ENCODE measurements at places on chromosomes 12 and 14.
A peak's percentile ranks its signal among the peaks of the same experiment; 100 is the strongest.

DNA sequence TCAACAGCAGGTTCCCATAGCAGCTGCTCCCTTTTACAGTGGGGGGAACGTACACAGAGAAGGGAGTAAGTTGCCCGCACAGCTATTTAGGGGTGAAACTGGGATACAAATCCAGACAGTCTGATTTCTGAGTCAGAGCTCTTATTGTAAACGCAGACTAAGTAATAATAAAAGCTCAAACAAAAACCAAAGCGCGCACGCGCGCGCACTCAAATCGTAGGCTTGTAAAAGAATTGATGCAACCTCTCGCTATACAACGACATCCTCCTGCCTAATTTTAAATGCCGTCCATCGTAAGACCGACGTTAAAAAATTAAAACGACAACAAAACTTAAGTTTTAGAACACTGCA, 747 bp upstream of the DACT1 start:
- DNase-seq: peak; percentile 41

GRCh38 chr12:131894981-131895639, 688 bp downstream of the ULK1 start:
- no peak for DNase-seq

DNA sequence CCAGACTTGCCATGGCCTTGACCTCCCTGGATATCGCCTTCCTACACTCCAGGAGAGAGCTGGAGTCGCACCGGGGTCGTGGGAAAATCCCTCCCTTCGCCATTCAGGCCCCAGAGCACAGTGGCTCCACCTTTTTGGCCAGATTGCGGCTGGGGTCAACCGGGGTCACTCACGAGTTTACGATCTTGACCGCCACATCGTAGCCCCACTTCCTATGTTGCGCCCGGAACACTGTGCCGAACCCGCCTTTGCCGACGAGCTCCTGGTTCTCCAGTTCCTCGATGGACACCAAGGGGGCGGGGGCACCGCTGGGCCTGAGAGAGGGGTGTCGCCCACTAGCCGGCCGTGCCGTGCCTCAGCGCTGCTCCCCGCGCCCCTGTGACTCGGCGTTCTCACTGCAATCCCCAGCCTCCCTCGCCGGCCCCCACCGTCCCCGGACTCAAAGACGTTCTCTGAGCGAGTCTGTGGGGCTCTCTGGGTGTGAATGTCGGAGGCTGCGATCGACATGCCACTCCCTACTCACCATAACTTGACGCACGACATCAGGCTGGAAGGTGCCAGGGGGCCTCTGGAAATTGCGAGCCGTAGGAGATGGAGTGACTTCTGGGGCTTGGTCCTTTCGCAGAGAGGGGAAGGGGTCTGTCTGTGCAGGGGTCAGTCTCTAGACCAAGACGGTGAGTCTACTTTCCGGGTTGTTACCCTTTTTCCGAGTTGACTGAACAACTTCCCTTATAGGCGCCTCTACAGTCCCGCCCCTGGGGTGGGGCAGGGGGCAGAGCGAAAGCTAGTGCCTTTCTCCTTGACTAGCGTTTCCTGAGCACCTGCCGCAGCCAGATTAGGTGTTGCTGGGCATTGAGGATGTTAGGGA, at the start of gene RIPK3:
TSS of gene RIPK3 (minus strand) at position 708 of the 868 bp plus-strand sequence. CDS start at position 543, 165 bp downstream.
- DNase-seq: no peak

DNA sequence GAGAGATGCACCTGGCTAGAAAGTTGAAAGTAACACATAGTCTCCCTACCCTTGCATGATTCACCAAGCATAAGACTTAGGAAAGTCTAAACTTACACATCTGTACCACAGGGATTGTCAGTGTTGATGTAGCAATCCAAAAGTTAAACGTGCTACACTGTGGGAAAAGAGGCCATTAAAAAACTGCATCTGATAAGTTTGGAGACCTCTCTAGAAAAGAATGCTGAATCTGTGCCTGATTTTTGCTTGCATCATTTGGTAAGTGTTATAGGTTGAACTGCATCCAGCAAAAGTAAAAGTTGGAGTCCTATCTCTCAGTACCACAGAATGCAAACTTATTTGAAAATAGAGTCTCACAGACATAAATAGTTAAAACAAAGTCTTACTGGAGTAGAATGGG, 126.6 kb downstream of the SLC6A15 start:
- DNase-seq: no peak

- no peak for DNase-seq
Observed at GRCh38 chr12:95088379-95088778, 15.0 kb upstream of the NR2C1 start.

DNA sequence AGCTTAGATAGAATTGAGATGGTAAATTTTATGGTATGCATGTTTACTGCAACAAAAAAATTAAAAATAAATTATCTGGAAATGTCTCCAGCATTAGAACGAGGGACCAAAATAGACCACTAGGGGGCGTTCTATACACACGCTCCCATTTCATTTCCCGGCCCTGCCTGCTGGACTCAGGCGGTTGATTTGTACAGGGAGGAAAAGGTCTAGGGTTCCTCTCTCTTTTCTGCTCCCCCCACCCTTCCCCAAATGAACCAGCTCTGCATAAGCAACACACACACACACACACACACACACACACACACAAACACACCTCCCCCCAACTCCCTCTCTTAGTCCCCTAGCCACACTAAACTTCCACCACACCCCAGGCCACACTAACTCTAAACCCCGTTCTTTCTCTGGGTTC, 7.8 kb upstream of the DTX1 start:
- peak; percentile 77 for DNase-seq

GRCh38 chr12:31627456-31628054, 31.9 kb upstream of the ETFBKMT start:
- DNase-seq: no peak

DNA sequence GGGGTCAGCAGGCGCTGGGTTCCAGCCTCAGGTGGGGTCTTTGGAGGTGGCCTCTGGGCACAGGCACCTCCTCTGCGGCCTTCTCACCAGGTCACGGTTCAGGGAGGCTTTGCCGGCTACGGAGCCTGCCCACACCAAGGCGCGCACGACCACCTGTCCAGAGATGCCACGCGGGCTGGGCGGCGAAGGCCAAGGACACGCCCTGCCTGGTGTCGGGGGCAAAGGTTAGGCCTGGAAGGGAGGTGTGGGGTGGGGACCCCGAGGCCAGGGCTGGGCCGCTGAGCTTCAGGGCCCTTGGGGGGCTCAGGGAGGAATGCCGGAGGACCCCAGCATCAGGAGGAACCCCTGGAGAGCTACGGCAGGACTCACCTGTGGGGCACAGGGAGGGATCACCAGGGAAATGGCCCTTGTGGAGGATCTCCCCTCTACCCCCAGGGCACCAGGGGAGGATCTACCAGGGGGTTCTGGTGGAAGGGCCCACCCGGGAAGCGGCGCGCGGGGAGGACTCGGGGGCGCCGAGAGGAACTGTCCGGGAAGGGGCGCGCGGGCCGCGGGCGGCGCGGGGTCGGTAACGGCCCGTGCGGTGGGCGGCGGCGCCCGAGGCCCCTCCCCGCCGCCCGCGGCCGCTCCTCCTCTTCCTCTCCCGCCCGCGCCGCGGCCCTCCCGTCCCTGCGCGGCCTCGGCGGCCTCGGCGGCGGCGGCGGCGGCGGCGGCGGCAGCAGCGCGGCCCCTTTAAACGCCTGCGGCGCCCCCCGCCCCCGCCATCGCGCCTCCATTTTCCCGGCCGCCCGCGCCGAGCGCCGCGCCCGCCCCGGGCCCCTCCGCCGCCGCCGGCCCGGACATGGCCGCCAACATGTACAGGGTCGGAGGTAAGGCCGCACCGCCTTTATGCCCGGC, at the start of gene MTA1:
TSS of gene MTA1 (plus strand) at position 633 of the 897 bp plus-strand sequence. CDS start at position 842, 209 bp downstream.
- no peak for DNase-seq

GRCh38 chr14:89481196-89481595, 64.2 kb upstream of the FOXN3 start:
- DNase-seq: no peak

DNA sequence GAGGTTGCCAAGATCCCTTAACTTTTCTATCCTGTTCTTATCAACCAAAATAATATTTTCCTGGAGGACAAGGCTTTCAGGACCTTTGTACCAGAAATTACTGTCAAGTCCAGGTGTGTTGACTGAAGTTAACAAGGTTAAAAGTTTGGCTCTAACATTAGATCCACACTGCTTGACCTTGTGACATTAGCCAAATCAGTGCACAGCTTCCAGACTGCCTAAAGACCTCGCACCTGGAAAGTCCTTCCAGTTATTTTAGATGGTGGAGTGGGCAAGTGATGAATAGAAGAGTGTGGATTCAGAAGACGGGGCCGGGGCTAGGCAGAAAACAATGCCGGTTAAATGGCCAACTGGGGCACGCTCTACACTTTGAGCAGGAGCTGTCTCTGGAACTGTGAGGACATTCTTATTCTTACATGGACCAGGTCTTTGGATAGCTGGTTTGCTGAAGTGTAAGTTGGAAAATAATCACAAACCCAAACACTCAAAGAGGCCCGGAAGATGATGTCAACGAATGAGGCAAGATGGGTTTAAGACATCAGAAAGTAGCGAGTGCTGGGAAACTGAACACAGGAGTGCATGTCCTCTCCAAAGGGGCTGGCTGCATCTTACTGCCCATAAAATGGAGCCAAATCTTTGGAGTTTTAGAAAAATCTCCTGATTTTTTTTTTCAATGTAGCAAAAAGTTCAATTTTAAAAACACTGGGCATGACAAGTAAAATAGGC, 56.3 kb downstream of the NIN start:
- DNase-seq: no peak

DNA sequence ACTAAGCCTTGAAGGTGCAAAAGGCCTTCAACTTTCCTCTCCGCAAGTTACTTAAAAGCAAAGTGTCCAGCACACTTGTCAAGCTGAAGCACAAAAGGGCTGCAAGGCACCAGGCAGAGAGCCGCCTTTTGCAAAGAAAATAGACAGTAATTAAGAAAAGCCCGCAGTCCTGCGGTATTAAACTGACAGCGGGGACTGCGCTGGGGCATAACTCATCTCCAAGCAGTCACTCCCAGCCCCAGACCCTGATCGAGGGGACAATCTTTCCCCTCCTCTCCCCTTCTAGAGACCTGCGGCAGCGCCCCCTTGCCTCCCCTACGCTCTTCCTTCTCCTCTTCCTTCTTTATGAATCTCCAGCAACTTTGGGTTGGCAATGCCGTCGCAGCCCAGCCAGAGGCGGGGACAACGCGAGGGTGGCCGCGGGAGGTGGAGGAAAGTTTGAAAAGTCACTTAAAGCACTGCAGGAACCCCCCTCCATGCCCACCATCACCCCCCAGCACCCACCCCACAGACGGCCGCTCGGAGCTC, 200.9 kb upstream of the CAND1 start:
- DNase-seq: no peak

GRCh38 chr12:91139286-91139685, 28.0 kb upstream of the LUM start:
- DNase-seq: no peak

GRCh38 chr12:56629459-56630179, 507 bp downstream of the BAZ2A start:
- no peak for DNase-seq

DNA sequence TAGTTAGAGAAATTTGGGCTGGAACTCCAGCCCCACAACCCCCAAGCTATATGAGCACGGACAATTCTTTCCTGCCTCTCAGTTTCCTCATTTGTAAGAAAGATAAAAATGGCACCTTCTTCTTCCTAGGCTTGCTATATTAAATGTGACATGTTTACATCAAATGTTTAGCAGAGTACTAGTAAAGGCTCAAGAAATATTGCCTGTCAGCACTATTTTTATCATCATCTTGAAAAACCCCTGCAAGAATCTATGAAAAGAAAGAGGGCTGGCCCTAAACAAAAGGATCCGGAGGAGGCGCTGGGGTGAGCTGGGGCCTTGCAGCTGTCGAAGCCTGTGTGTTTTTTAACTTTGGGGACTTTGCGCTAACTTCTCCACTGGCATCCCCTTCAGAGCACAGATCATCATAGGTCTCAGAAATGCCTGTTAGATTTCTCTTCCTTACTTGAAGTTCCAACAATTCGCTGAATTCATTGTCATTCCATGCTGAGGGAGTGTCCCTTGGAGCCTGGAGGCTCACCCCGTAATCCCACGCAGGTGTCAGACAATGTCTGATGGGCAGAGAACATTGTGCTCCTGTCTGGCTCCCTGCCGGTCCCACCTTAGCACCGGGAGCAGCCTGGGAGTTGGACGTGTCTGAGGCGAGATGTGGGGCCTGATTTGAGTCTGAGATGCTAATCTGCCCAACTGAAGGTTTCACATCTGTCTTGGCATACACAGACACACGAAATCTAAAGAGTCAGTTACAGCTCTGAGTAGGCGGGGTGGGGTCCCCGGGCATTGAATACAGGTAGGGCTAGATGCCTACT, 206.8 kb downstream of the NUAK1 start:
- no peak for DNase-seq

DNA sequence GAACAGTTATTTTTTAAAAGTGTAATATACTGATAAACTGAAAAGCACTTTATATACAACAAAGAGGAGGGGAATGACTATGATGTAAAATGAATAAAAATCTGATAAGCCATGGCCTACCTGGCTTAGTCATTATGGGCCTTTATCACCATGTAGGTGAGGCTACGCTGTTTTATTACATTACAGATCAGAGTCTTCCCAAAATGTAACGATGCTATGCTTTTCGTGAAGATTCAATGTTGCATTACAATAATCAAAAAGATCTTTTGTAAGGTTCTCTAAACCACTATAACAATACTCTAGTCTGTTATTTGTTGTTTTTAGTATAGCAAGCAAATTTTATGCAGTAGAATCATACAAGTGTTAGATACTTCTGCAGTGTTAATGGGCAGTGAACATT, 34.2 kb downstream of the ARID4A start:
- peak; percentile 47 for DNase-seq

- DNase-seq: peak; percentile 97
Observed at GRCh38 chr12:78864403-78864869, at the start of gene SYT1. Gene SYT1 (plus strand): TSS chr12:78864774.

DNA sequence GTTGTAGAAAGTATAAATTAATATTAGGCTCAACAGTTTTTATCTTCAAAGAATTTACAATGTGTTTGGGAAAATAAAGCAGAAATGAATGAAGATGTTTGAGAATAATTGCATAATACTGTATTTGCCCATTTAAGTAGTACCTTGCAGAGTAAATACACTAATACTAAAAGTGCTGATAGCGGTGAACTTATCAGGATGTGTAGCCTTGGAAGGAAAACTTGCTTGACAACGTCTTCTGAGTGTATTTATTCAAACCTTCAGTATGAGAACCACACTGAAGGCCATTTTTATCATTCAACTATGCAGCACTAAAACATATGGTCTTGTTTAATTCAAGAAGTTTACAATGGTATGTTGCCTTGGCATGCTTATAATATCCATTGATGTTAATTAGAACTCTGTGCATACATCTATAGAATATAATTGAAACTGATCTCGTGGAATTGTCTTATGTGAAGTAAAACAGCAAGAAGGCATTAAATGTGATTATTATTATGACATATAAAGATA, 41.3 kb downstream of the MSRB3 start:
- no peak for DNase-seq

- no peak for DNase-seq
Observed at GRCh38 chr14:55881577-55882241, 236.5 kb upstream of the PELI2 start.
